GM12892 (cell line): ENCODE measurements at places on chromosomes 1 and 21.

GRCh38 chr1:232707142-232707541, 77.2 kb upstream of the SIPA1L2 start:
- DNase-seq = no peak

- no peak for DNase-seq
Measured at GRCh38 chr1:19454265-19455146, 30.8 kb downstream of the CAPZB start.

DNA sequence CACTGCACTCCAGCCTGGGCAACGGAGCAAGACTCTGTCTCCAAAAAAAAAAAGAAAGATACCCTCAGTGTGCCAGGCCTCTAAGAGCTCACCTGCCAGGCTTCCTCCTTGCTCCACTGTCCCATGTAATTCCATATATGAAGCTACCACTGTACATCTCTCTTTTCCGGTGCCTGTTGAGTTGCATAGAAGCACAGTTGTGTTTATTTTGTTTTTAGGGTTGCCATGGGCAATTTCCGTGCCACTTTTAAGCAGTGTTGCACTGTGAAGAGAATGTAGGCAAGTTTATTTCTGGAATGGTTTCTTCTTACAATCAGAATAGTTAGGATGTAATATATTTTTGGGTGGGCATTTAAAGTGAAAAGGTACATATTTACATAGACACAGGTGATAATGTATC, 23.3 kb downstream of the MR1 start:
- DNase-seq = no peak

GRCh38 chr1:117188170-117188815, 22.4 kb downstream of the VTCN1 start:
- DNase-seq = no peak

DNA sequence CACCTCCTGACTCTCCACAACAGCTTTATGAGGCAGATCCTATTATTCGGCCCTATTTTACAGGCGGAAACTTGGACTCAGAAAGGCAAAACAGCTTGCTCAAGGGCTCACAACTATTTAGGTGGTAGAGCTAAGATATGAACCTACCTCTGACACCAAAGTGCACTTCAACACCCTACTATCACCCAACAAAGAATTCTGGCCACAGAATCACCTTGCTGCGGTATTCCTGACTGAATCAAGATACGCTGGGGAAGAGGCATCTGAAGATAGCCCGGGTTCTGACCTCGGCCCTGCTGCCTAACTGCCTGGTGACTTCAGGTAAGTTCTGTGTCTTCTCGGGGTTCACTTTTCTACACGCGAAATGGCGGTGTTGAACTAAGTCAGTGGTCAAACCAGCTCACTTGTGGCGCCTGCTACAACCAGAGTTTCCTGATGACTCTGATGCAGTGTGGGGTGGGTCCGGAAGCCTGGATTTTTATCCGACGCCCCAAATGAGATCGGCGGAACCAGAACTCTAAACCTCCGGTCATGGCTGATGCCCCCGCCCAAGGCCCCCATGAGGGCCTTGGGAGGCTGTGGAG, 608 bp downstream of the PEF1 start:
- DNase-seq = no peak

DNA sequence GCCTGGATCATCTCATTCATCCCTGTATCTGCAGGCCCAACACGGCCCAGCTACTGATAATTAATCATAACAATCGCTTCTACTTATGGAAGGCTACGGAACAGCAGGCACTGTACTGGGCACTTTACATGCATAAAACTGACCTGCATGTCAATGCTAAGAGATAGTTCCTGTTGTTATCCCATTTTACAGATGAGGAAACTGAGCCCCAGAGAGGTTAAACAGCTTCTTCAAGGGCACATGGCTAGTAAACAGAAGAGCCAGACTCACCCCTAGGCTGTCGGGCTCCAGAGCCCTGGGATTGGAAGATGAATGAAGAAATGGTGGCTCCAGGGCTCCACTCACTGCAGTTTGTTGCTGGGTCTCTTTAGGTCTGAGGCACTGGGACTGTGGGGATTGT, 27.3 kb upstream of the VPS13D start:
- DNase-seq = no peak

- peak; percentile 74 for DNase-seq
Measured at GRCh38 chr1:201480231-201481003, 11.4 kb upstream of the PHLDA3 start.

- no peak for DNase-seq
Measured at GRCh38 chr1:151693057-151693651, 23.4 kb downstream of the CELF3 start.

DNA sequence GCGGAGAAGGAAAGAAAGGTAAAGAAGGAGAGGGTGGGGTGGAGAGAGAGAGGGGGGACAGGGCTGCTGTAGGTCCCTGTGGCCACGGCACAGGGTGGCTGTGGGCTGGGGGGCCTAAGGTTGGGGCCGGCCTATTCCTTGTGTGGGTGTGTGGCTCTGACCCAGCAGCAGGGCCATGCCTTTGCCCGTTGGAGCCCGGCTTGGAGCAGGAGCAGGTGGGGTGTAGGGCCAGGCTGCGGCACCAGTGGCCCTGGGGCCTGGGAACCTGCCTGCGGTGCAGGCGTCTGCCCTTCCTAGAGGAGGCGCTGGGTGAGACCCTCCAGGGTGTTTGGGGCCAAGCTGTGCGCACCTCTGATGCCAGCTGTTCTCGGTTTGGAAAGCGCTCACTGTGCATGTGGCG, 19.7 kb upstream of the SUMO3 start:
- no peak for DNase-seq

- DNase-seq = no peak
Measured at GRCh38 chr1:151537112-151537511, 3.0 kb upstream of the TUFT1 start.

- DNase-seq = no peak
Measured at GRCh38 chr21:42401154-42401553, 2.5 kb upstream of the UBASH3A start.

GRCh38 chr1:101260556-101261350, 23.9 kb downstream of the S1PR1 start:
- no peak for DNase-seq

DNA sequence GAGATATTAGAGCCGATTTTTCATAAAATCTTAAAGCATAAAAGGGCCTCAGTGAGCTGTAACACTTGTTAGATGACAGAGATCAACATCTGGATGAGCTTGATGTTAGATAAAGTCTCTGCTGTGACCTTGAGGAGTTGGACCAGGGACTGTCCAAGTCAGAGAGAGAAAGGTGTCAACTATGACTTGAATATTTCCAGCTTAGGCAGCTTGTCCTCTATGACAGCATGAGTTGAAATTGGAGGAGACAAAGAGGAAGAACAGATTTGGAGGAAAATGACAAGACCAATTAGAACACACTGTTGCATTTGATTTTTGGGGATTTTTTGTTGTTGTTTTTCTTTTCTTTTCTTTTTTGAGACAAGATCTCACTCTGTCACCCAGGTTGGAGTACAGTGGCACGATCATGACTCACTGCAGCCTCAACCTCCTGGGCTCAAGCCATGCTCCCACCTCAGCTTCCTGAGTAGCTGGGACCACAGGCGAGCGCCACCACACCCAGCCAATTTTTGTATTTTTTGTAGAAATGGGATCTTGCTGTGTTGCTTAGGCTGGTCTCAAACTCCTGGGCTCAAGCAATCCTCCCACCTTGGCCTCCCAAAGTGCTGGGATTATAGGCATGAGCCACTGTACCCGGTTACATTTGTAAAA, 35.3 kb upstream of the CLIC4 start:
- no peak for DNase-seq

DNA sequence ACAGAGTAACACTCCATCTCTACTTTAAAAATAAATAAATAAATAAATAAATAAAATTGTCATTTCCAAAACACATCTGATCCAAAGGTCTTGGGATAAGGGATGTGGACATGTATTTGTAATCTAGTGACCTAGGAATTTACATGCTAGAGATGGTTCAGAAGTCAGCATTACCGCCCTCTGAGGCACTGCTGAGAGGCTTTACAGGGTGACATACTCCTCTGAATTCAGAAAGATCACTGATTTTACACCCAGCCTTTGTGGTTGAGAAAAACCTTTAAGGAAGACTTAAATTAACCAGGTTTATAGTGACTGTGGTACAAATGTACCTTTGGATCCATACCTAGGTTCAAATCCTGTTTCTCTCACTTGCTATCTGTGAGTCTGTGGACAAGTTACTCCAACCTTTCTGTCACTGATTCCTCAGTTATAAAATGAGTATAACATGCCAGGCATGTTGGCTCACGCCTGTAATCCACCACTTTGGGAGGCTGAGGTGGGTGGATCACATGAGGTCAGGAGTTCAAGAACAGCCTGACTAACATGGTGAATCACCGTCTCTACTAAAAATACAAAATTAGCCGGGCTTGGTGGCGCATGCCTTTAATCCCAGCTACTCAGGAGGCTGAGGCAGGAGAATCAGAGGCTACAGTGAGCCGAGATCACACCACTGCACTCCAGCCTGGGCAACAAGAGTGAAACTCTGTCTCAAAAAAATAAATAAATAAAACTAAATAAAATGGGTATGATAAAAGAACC, 20.1 kb downstream of the OSBPL9 start:
- no peak for DNase-seq

- no peak for DNase-seq
Measured at GRCh38 chr21:44548922-44549321, 2.4 kb downstream of the KRTAP10-2 start.
